ENCODE measurements at places on chromosomes 3 and 15. TPM values are rescaled to one million over a fixed set of nuclear protein-coding genes. Genes with fewer than 3 reads are reported as not detected.

Gene LIPC
- 0.44 TPM for polyA plus RNA-seq

Gene THSD4
- 29.4 TPM for polyA plus RNA-seq

Gene CPNE9
- polyA plus RNA-seq: not detected

Gene ACTRT3
- 0.52 TPM for polyA plus RNA-seq

Gene P2RY14
- polyA plus RNA-seq: 0.72 TPM

Gene KIF23
- 0.32 TPM for polyA plus RNA-seq

Gene GUCA1C
- polyA plus RNA-seq: not detected
